ENCODE measurements at places on chromosomes 7 and 10.
A peak's percentile ranks its signal among the peaks of the same experiment; 100 is the strongest.

- DNase-seq = peak; percentile 30
Observed at GRCh38 chr10:29841724-29842649, 207.2 kb upstream of the SVIL start.

DNA sequence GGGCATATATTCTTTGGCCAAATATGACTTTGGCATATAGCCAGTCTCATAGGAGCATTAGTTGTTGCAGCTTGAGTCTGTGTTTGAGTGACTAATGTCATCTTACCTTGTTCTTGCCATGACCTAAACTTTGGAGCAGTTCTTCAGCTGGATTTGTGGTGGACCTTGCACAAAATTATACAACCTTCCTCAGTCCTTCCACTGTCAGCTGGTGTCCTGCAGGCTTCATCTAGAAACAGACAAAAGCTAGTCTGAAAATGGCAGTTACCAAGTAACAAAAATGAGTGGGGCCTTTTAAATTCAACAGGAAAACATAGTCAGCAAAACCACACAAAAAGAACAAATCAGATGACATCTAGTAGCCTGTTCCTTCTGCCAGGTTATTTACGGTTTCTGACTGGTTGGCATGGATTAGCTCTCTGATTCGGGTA is 59.5 kb upstream of the HECTD2 start:
- DNase-seq = no peak

GRCh38 chr7:137670222-137671064 is 176.3 kb downstream of the DGKI start:
- peak; percentile 37 for DNase-seq

DNA sequence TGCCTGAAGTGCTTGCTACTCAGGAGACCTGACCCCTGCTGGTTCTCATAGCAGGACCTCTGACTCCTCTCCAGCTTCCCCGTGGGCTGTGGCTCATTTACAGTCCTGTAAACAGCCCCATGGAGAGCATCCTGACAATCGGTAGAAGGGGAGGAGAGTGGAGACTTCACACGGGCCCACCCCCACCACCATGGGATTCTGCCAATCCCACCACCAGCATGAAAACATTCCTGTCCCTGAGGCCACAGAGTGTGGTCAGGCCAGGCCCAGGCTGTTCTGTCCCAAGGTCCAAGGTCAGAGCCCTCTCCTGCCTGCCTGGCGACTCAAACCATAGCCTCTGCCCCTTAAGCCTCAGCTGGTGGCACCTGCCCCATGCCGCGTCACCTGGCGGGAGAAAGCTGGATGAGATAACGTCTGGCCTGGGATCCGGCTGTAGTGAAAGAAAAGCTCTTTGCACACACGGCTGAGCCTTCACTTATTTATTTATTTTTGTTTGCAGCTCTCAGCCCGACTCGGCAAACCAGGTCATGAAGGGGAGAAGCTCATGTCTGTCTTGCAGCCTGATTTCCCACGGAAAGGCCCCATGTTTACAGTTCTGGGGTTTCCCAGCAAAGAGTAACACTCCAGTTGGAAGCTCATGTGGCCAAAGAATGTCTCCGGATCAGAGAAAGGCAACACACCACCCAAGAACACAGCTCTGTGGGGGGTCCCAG is 293.6 kb upstream of the ZMIZ1 start:
- no peak for DNase-seq

DNA sequence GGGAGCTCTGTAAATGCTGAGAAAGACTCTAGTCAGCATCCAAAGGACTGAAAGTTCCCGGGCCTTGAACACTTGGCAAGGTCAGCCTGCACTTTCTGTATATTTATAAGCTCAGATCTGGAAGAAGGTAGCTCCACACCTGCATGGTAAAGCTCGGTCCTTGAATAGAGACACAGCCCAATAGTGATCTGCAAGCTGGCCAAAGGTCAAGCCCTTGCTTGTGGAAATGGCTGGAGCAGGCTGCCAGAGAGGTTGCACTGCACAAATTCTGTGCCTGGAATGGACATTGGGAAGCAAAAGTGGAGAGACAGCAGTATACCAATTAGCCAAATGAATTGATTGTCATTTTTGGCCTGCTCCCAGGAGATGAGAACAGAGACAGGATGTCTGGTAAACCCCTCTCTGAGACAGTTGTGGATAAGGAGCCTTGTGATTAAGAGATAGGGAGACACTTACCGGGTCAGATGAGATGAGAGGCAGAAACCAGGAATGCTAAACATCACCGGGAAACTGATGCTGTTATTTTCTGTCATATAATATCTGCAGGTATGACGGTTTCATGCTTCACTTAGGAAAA is 8.0 kb upstream of the FRA10AC1 start:
- no peak for DNase-seq

DNA sequence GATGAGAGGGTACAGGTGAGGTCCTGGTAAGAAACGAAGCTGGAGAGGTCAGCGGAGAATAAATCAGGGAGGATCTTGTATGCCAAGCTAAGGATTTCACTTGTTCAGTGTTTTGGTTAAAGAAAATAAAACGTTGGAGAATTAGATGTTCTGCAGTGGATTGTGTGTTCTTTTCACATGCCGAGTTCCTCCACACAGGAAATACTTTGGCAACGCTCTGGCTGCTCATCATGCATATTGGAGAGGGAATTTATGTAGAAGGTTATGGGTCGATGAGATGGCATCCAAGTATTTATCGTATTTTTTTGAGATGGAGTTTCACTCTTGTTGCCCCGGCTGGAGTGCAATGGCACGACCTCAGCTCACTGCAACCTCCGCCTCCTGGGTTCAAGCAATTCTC is 11.0 kb downstream of the RPS24 start:
- no peak for DNase-seq

DNA sequence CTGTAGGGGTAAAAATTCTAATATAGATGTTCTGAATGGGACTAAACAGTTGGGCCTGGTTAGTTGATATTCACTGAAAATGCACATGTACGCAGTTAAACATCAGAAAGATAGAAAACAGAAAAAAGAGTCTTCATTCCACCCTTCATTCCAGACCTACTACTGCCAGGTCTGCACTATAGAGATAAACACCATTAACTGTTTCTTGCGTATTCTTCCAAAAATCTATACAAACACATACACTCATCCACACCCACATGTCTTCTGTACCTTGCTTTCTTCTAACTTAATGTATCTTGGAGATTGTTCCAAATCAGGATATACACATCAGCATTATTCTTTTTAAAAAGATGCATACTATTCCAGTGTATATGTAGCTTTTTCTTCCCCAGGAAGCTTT is 13.9 kb upstream of the CLEC2L start:
- no peak for DNase-seq

DNA sequence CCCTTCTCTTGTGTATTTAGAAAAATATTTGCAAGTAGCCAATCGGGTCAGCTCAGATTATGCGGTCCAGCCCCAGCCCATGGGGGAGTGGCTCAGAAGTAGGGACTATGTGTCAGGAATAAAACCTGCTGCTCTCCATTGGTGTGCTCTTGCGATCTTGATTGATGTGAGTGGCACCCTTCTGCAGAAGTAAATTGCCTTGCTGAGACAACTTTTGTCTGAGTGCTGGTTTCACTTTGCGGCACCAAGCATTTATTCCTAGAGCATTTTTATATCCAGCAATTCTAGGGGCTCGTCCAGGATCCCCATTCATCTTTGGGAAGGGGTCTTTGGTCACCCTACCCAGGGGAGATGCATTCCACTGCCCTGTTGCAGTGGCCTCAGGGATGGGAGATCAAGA is 26.1 kb upstream of the FAM221A start:
- no peak for DNase-seq

- DNase-seq = no peak
Observed at GRCh38 chr10:21427804-21428481, 97.5 kb downstream of the SKIDA1 start.

DNA sequence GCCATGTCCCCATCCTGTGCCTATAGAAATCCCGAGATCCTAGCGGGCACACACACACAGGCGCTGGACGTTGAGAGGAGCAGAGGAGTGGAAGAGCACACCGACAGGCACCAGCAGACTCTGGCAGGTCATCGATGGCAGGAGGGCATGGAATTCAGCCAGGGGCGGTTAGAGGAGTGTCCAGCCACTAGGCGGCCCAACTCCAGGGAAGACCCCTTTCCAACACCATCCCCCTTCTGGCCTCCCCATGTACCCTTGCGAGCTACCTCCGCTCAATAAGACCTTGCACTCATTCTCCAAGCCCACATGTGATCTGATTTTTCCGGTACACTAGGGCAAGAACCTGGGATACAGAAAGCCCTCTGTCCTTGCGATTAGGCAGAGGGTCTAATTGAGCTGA is 356.0 kb upstream of the DPP6 start:
- no peak for DNase-seq

GRCh38 chr7:159238541-159238940 is 93.9 kb upstream of the VIPR2 start:
- no peak for DNase-seq

GRCh38 chr7:70544016-70544415 is 587.9 kb upstream of the GALNT17 start:
- peak; percentile 22 for DNase-seq

GRCh38 chr10:108578258-108578657 is 1345.1 kb downstream of the XPNPEP1 start:
- DNase-seq = no peak

DNA sequence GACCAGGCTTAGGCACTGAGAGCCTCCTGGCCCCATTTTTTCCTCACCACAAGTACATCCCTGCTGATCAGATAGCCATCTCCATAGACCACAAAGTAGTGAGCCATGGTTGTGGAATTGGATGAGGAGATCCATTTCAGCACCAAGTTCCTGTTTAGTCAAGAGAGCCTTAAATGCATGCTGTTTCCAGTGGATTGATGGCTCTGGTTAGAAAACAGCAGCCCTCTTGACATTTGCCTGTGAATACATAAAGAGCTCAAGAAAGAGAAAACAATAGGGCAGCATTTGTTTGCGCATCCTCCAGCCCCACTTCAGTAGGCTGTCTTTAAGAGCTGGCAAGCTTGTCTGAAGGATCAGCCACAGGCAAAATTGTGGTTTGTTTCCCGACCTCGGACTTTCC is 251.2 kb downstream of the POU6F2 start:
- no peak for DNase-seq

DNA sequence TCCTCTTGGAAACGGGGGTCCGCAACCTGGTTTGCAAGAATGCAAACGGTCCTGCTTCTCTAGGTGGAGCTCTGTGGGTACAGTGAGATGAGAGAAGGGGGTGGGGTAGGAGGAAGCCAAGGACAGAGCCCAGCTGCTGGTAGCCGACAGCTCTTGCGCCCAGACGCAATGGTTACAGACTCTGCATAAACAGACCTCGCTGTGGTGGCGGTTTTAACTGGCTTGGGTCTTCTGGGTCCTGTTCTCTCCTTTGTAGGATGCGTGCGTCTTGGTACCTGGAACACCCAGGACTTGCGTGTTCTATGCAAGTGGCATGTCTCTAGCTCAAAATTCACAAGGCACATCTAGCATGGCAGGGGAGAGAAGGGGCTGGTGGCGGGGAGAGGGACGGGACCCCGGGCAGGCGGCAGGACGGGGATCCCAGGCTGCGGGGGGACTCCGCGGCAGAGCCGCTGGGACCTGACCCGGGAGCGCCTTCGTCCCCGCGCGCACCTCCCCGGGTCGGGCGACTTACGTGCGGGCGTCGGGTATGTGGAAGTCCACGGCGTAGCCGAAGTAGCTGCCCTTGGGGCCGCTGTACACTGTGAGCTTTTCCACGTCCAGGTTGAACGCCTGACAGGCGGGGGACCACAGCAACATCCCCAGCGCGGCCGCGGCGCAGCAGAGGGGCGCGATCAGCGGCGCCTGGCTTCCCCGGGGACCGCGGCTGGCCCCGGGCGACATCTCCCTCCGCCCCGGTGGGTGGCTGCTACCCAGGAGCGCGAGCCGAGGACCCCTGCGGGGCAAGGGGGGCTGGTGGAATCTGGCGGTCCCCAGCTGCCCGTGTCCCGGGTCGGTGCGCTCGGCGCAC is 448 bp downstream of the ITGA8 start:
- DNase-seq = no peak

- DNase-seq = no peak
Observed at GRCh38 chr7:140334341-140335057, 63.8 kb downstream of the SLC37A3 start.

DNA sequence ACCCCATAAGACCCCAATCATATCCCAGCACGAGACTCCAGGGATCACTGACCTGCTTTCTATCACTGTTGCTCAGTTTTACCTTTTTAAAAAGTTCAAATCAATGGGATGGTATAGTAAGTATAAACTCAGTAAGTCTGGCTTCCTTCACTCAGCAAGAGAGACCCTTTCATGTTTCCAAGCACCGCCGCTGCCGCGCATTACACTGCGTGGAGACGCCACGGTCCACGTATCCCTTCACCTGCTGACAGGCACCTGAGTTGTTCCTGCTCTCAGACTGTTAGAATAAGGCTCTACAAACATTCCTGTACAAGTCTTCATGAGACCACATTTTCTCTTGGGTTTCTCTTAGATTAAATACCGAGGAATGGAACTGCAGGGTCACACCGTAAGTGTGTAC is 28.3 kb downstream of the MAD1L1 start:
- DNase-seq = no peak

- DNase-seq = no peak
Observed at GRCh38 chr7:151032936-151033863, 5.0 kb downstream of the ABCB8 start.

DNA sequence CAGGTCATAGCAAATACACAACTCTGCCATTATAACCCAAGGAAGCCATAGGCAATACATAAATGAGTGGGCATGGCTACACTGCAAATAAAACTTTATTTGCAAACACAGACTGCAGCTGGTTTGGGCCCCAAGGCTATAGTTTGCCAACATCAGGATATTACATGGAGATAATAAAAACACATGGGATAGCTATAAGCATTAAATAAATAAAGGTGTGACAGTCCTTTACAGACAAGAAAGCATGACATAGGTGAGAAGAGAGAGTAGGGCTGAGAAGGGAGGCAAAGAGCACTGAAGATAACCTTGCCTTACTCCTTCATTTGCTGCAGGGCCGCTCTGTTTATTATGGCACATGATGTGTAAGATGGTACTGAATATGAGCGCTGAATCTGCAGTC is 135.1 kb upstream of the GHITM start:
- no peak for DNase-seq

DNA sequence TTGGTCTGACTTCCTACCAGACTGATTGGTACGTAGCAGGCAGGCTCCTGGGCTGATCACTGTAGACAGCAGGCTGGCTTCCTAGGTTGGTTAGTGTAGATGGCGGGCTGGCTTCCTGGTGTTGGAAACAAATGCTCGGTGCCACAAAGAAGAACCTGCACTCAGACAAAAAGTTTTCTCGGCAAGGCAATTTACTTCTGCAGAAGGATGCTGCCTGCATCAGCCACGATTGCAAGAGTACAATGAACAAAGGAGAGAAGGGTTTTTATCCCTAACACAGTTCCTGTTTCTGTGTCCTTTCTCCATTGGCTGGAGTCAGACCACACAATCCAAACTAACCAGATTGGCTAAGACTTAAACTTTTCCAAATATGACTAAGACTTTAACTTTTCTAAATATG is 123.6 kb upstream of the PPP2R2D start:
- DNase-seq = no peak

DNA sequence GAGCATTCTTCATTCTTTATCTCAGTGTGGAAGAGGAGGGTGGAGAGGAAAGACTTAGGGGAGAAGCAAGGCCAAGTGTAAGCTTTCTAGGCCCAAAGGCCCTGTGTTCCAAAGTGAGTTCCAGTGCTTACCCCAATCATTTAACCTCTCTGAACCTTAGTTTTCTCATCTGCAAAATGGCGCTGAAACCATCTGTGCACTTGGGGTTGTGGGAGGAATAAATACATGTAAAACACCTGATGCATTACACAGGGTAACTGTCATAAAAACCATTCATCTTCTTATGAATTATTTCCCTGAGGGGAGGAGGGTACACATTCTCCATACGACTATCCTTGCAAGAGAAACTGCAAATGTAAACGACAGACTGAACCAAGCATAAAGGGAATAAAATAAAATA is 19.0 kb downstream of the PIK3AP1 start:
- DNase-seq = no peak

All from NCI-H524 (cell line).